Stimulated activated CD8-positive, alpha-beta memory T cell treated with anti-CD3 and anti-CD28 coated beads, Interleukin-7, amount 100 ng/mL, for 1 hour (primary cell): ENCODE measurements at places on chromosomes 5 and 9.

DNA sequence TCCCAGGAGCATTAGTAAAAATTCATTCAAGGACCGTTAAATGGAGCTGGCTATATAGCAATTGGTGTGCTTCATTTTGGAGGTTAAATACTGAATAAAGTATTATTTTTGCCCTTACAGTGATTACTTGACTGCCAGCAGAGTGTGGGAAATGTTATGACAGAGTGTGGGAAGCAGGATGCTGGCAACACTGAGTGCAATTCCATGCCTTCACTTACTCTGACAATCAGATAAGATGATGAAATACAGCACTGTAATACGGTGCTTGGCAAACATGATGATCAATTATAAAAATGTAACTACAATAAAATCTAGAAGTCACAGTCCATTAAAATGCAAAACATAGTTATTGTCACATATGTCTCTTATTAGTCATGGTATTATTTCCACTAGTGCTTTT lies 651.3 kb downstream of the PTPRD start:
- no peak for DNase-seq

- no peak for DNase-seq
Measured at GRCh38 chr9:70036641-70037040, 7.0 kb upstream of the MAMDC2 start.

DNA sequence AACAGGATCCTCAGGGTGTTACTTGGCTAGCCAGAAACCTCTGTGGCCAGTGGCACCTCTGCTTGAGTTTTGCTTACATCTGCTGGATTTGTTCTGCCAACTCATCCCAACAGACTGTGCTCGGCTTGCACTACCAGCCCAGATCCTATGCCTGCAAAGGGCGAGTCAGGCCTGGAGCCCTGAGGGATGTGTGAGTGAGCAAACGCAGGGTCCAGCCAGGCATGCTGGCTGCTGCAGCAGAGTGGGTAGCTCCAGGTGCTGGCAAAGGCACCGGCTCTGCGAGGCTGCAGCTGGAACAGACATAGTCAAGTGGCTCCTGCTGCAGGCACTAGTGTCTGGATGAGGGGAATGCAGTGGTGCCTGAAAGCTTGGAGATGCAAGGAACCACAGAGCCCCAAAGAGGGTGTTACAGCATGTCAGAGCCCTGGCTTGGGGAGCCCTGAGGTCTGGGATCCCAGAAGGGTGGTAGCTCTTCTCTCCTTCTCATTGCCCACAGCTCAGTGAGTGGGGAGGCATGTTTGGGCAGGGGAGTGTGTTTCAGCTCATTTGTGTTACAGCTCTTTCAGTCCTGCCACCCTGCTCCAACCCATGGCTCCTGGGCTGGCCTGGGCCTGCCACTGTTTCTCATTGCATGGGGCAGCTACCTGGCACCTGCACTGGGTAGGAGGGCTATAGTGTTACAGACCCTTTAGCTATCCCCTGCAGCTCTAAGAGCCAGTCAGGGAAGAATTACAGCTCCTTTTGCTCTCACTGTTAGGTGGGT lies 332.6 kb downstream of the TAF11L14 start:
- no peak for DNase-seq

- DNase-seq = no peak
Measured at GRCh38 chr5:131264451-131265099, 722 bp downstream of the CDC42SE2 start.

DNA sequence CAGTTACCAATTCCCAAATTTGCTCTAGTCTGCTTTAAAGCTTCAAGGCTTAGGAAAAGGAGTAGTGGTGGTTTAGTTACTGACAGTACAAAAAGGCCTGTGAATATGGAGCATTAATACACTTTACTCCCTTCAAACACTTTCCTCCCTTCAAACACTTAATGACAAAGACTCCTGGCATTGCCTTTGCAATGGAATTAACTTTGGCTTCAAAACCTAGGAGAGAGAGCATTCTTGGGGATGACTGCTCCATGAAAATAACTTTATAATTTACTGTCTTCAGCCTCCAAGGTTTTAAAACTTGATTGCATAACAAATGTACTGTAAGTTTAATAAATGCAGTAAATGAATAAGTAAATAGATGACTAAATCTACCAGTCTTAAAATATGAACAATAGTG lies 185.6 kb downstream of the TRPM3 start:
- DNase-seq = no peak

DNA sequence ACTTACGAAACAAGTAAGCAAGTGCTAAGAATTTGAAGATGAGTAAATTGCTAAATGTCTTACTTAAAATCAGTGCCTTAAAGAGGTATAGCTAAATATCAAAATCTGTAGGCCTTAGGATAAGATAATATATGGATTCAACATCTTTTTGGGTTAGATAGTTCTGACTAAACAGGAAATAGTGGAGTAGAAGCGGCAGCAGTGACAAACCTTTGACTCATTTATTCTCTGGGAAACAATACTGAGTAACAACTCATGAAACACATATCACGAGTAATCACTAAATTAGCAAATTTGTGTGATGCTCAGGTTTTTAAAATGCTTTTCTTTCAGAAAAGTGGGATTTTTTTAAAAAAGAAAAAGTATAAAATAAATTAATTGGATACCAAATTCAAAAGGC lies 762.1 kb upstream of the TYRP1 start:
- DNase-seq = no peak

DNA sequence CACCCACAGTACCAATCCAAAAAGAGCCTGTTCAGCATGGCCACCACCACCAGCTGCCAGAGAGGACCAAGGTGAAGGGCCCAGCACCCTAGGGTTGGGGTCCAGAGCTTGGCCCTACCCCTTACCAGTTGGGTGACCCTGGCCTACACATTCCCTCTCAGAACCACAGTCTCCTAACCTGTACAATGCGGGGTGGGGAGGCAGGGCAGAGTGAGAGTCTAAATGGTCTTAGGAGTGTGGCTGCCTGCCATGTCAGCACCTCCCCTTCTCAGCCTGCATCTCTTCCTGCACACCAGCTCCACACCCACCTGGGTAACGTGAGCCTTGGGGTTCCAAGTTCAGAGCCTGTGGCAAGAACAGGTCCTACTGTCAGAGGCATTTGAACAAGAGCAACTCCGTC lies 92.2 kb downstream of the C5orf15 start:
- no peak for DNase-seq

DNA sequence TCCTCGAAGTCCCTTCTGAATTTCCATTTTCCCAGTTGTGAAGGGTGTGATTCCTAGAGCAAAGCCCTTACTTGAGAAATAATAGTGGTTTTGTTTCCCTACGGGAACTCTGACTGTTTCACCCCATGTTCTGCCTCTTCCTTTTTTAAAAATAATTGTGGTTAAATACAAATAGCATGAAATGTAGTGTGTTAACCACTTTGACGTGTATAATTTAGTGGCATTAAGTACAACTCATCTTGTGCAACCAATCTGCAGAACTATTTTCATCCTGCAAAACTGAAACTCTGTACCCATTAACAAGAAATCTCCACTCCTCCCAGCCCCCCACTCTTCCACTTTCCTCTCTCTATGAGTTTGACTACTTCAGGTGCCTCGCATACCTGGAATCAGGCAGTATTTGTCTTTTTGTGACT lies 35.6 kb upstream of the HAND1 start:
- no peak for DNase-seq

DNA sequence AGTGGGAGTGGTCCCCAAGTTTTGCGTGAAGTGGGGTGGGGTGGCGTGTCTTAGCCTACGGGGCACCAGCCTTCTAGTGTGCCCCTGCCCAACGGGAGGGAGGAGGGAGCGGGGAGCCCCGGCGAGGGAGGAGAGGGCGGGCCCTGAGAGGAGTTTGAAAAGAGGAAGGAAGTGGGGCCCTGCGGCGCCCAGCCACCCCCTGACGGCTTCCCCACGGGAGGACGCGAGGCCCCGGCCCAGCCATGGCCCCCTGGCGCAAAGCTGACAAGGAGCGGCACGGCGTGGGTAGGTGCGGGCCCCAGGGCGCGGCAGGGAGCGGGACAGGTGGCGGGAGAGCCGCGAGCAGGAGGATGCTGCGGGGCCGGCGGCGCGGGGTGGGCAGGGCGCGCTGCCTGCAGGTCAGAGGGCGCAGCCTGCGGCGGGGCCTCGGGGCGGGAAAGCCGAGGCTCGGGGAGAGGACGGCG lies at the start of gene DOCK2:
Gene DOCK2 (plus strand): TSS at position 191 of the 464 bp plus-strand sequence. CDS start 52 bp downstream, at position 243.
- DNase-seq = peak; percentile 26

- no peak for DNase-seq
Measured at GRCh38 chr5:154346427-154346826, 99.4 kb upstream of the SAP30L start.

DNA sequence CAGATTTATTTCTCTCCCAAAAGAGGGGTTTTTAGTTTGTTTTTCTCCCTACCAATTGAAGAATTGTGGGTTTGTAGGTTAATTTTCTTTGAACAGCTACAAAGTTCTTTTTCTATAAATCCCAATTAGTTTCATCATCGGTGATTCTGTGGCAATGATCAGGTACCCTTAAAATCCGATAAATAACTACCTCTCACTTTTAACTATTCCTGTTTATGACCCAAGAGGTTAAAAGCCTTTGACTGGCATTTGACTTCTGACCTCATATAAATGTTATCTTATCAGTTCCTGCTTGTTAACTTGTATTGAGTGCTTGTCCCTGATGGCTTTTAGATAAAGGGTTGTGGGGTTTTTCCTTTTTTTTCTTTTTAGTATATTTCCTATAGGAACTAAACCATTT lies 124.4 kb upstream of the TMEM161B start:
- DNase-seq = no peak

DNA sequence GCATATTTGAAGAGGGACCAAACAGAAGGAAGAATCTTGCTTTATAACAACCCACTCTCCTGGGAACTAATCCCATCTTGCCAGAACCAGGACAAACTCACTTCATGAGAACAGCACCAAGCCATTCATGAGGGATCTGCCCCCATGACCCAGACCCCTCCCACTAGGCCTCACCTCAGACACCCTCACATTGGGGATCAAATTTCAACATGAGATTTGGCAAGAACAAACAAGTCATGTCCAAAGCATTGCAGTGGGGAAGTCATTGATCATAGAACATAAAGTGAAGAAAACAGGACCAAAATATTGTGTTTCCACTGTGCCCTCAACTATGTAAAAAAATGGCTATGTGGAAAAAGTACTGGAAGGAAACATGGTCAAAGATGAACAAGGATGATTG lies 43.9 kb downstream of the MAP1B start:
- no peak for DNase-seq

DNA sequence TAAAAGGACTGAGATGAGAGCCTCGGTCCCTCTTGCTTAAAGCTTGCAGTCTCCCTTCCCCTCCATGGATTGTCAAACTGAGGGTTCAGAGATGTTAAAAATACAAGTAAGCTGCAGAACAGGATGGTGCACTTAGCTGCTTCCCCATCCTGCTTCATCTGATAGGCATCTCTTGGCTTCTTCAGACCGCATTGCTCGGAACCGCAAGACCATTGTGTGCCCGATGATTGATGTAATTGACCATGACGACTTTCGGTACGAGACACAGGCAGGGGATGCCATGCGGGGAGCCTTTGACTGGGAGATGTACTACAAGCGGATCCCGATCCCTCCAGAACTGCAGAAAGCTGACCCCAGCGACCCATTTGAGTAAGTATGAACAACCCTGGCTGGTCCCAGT lies 65.5 kb upstream of the SAP30L start:
- no peak for DNase-seq

GRCh38 chr5:150540042-150540441 lies 32.1 kb downstream of the NDST1 start:
- DNase-seq = no peak

DNA sequence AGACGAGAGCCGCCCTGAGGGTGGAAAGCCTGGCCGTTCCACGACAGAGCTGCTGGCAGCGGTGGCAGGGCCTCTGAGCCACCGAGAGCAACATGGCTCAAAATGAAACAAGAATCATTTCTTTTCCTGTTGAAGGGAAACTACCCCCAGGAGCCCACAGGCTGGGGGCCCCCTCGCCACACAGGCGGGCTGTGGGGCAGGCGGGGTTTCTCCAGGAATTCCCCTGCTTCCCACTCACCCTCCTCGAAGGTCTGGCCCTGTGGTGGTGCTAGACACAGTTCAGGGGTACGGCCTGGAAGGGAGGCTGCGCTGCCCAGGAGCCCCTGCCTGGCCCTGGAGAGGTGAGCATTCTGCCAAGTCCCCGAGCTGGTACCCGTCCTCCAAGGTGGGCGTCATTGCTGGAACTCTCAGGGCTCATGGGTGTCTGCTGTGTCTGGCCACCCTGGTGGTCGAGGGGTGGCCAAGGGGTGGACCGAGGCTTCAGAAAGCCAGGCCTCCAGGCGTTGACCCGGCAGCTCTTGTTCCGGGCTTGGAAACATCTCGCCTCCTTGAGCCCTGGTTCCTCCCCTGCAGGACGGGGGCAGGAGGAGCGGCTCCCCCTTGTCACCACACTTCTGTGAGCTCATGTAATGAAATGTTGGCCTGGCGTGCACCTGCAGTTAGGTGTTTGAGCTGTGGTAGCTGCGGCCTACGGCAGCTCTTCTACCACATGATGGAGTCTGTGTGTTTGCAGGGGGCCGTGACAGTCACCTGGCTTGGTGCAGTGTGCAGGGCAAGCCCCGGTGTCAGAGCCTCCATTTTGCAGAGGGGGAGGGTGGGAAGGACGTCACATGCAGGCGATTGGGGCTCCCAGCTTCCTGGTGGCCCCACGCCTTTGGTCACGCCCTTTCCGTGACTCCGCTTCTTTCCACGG lies 65.3 kb downstream of the RXRA start:
- DNase-seq = no peak
